ENCODE measurements at places on chromosomes 13 and 19.

GRCh38 chr13:80010286-80010831 is 330.6 kb downstream of the SPRY2 start:
- DNase-seq: no peak

DNA sequence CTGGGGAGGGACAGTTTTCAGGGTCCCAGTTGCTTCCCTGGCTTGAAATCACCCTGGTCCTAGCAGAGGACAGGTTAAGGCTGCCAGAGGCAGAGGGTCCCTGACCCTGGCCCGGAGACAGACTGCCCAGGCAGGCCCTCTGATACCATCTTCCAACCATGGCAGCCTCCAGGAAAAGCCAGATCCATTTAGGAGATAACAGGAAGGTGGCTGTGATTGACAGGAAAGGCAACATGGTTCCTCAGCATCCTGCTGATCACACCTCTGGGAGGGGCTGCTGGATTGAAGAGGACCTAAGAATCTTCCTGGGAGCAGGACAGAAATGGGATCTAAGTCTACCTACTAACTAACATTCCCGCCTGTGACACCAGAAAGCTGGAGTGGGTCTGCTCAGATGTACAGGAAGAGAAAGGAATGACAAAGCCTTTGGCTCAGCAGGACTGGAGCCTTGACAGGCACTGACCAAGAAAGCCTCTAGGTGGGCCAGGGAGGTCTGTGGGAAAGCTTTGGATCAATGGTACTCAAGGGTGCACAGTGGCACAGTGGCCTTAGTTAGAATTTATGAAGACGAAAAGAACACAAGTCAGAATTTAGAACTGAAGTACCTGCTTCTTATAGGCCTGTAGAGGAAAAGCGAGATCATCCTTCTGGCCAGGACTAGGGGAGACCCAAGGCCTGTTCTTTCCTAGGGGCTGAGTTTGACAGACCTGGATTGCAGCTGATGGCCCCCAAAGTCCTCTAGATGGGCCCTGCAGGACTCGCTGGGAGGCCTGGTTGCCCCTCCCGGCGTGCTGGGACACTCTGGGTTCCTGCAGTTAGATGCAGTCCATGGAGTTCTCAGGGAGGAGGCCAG is 2.3 kb upstream of the PRKACA start:
- DNase-seq: no peak

- no peak for DNase-seq
These were observed 803.6 kb downstream of the DIAPH3 start for GRCh38 chr13:59360108-59360507.

DNA sequence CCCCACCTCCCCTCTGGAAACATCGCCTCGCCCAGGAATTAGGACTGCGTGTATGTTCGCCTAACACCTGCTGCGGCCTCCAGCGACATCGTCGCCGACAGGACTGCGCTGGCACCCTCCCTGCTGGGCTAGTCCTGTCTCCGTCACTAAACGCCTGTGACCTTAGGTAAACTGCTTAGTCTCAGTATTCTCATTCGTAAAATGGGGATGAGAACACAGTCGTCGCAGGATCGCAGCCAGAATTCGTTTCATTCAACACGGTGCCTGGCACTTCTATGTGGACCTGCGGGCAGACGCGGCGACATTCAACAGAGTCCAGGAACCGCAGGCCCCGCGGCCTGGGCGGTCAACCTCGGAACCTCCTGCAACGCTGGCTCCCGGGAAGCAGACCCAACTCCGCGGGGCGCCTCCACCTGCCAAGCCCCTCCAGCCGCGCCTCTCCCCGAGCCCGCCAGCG is 485 bp downstream of the CRYL1 start:
- no peak for DNase-seq

- DNase-seq: no peak
These were observed 23.3 kb upstream of the CACTIN start for GRCh38 chr19:3649888-3650287.

DNA sequence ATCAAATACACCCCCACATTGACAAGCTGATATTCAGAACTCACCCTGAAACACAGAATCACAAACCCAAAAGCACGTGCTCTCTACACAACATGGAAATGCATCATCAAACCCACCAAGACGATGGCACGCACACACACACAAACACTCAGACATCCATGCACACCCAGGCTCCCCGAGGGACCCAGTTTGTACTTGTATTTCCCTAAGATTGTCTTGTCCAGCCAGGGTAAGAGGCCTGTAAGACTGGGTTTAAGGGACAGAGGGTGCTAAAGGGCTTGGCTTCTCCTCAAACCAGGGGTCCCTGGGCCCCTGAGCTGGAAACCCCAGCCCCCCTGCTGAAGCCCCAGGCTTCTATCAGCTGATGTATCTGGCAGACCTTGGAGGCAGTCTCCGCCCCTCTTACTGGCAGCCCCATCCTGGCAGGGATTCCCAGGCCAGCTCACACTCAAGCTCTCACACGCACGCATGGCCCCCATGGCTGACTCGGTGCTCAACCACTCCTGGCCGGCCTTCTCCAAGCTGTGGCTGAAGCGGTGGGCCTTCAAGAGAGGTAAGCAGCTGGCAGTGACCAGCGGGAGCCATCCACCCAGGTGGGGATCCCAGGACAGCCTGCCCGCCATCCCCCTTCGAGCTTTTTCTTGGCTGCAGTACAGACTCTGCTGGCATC is 6.5 kb downstream of the ARHGEF18 start:
- DNase-seq: peak; percentile 28

- no peak for DNase-seq
These were observed 35.5 kb upstream of the ZNF254 start for GRCh38 chr19:24051516-24051915.

Measured in NCI-H226 (cell line).